ENCODE measurements at places on chromosomes 6 and 20.

- no peak for DNase-seq
Measured at GRCh38 chr6:145063091-145063490, 672.2 kb downstream of the EPM2A start.

- no peak for DNase-seq
Measured at GRCh38 chr6:73375216-73375615, 5.5 kb upstream of the OOEP start.

- DNase-seq, result no peak
Measured at GRCh38 chr20:38170826-38171674, 6.0 kb upstream of the TGM2 start.

GRCh38 chr20:3932277-3932676, 43.1 kb downstream of the PANK2 start:
- no peak for DNase-seq

DNA sequence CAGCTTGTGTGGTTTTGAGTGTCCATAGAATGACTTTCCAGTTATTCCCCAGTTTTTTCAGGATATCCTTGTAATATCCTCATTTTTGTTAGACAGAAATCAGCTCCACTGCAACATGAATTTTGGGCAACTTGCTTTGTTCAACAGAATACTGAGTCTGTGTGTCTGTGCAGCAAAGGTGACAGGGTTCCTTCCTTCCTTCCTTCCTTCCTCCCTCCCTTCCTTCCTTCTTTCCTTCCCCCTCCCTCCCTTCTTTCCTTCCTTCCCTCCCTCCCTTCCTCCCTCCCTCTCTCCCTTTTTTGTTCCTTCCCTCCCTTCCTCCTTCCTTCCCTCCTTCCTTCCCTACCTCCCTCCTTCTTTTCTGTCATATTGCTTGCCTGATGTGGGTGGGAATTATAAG, 496.5 kb downstream of the EPM2A start:
- DNase-seq, result no peak

GRCh38 chr20:4633379-4633778, 88.3 kb upstream of the PRND start:
- no peak for DNase-seq

- no peak for DNase-seq
Measured at GRCh38 chr6:87572021-87572420, 17.8 kb downstream of the RARS2 start.

DNA sequence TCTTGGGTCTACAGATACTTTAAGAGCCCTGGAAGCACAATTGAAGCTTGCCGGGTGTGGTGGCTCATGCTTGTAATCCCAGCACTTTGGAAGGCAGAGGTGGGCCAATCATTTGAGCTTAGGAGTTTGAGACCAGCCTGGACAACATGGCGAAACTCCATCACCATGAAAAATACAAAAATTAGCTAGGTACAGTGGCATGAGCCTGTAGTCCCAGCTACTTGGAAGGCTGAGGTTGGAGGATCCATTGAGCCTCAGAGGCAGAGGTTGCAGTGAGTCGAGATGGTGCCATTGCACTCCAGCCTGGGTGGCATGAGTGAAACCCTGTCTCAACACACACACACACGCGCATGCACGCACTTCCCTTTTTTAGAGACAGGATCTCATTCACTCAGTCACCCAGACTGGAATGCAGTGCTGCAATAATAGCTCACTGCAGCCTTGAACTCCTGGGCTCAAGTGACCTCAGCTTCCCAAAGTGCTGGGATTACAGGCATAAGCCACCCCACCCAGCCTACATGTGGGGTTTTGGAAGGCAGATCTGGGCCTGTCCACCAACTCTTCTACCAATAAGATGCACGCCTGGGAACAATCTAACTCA, 182.5 kb upstream of the JARID2 start:
- no peak for DNase-seq

DNA sequence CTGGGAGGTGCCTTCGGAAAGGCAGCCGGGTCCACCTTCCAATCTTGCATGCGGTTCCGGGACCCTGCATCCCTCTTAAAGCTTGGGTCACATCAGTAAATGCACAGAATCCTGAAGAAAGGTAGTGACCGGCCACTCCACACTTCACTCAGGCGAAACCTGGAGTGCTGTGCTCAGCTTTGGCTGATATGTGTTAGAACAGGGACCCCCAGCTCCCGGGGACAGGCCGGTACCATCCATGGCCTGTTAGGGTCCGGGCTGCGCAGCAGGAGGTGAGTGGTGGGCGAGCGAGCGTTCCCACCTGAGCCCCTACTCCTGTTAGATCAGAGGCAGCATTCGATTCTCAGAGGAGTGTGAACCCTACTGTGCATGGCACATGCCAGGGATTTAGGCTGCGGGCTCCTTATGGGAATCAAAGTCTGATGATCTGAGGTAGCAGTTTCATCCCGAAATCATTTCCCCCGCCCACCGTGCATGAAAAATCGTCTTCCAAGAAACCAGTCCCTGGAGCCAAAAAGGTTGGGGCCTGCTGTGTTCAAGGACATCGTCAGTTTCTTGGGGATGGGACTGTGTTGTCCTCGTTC, 143.0 kb downstream of the ERMARD start:
- no peak for DNase-seq

DNA sequence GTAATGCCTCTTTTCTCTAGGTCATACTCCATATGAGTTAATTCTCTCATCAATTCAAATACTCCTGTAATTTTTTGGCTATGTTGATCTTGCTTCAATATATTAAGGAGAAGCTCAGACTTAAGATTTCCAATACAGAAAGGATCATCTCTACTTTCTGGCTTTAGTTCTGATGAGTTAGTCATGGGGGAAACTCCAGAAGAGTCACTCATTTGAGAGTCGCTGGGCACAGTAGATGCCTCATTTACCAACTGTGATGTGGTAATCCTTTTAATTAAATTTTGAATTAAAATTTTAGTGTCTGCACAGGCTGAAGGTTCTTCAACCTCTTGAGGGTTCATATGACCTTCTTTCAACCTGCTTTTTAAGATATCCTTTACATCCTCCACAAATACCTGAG, 38.5 kb downstream of the DST start:
- no peak for DNase-seq

DNA sequence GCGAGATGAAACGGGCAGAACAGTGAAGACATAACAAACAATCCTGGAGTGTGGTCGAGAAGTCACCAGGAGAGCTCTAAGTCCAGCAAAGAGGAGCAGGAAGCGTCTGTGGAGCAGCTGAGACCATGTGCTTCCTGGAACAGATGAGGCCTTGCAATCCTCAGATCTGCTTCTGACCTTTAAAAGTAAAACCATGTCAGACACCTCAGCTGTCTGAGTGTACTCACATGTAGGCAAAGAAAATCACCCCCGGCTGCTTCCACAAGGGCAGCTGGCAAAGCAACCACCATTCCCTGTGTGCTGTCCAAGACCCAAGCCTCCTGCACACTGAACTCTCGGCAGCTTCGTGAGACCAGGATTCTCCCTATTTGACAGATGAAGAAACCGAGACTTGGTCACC, 76.6 kb downstream of the EDN3 start:
- DNase-seq, result no peak

DNA sequence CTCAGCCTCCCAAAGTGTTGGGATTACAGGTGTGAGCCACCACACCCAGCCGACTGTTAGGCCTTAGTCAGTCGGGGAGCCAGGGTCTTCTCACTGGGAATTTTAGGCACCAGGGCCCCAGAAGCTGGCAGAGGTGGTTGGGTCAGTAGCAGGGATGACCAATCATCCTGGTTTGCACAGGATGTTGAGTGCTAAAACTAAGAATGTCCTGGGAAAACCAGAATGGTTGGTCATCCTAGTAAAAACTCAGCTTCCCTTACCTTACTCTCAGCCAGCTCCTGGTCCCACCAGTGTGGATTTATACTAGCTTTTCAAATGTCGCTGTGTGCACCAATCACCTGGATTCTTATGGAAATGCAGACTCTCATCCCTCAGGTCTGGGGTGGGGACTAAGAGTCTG, 31.8 kb downstream of the KCNG1 start:
- no peak for DNase-seq

DNA sequence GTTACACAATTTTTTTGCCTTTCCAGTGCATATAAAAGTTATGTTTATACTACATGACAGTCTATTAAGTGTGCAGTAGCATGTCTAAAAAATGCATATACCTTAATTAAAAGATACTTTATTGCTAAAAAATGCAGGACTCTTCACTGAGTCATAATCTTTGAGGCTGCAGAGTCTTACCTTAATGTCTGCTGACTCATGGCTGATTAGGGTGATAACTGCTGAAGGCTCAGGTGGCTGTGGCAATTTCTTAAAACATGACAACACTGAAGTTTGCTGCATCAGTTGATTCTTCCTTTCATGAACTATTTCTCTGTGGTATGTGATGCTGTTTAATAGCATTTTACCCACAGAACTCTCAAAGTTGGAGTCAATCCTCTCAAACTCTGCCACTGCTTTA, 19.1 kb downstream of the ZSCAN23 start:
- no peak for DNase-seq

DNA sequence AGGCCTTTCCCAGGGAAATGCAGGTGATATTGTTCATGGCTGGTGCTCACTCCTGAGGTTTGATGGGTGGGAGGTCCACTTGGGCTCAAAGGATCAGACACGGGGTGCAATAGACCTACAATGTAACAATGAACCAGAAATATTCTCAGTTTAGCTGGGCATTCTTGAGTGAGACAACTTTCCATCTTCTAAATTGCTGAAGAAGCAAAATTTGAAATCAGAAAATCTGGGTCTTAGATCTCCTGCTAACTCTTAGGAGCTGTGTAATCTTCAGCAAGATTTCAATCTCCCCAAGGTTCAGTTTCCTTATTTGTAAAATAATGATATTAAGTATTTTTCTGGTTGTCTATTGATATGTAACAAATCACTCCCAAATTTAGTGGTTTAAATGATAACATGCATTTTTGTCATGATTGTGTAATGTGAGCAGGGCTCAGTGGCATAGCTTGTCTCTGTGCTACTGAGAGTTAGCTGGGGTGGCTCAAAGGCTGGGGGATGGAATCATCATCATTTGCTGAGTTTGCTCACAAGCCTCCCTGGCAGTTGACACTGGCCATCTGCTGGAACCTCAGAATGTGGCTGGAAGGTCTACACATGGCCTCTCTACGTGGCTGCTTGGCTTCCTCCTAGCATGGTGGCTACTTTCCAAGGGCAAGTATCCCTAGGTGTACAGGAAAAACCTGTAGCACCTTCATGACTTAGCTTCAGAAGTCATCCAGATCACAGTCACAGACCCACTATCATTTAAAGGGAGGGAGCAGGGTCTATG, 98.8 kb downstream of the GRM1 start:
- no peak for DNase-seq

- DNase-seq, result peak; percentile 65
Measured at GRCh38 chr20:17995967-17996819, 27.4 kb downstream of the MGME1 start.

DNA sequence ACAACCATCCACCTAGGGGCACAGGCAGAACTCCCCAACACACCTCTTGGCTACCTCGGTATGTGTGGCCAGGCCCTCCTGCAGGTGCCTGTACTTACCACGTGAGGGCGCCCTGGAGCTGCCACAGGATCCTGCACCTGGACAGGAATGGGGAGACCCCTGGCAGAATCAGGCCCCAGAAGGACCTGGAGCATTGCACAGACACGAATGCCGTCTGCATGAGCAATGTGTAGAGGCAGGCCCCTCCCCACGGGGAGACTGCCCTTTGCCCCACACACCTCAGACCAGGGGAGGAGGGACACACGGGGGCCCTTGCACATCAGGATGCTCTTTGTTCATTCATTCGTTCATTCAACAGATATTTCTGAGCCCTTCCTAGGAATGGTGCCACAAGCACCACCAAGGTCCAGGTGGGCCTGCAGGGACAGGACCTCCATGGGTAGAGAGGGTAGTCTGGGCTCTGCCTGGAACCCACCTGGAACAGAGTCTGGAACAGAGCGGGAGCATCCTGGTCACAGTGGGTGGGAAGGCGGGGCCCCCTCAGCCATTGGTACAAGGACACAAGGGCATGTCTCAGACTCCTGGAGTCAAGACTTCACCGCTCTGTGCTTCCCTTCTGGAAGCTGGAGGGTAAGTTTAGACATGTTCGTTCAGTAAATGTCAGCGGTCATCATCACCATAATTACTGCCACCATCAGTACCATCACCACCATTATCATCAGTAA, 32.3 kb downstream of the YTHDF1 start:
- peak; percentile 66 for DNase-seq

DNA sequence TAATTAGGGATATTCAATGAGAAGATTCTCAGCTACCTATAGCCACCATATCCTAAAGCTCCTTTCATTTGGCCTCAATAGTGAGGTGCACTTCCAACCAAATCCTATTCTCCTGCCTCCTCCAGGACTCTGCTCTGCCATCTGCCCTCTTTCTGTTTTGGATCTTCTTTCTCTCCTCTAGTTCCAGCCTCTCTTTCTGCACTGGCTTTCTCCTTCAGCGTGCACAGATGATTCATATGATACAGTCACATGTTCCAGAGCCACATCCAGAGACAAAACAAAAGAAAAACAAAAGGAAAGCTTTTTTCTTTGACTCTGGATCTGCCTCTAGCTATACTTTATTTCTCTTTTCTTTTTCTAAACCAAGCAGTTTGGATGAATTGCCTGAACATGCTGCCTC, 531.9 kb upstream of the MAN1A1 start:
- DNase-seq, result no peak

DNA sequence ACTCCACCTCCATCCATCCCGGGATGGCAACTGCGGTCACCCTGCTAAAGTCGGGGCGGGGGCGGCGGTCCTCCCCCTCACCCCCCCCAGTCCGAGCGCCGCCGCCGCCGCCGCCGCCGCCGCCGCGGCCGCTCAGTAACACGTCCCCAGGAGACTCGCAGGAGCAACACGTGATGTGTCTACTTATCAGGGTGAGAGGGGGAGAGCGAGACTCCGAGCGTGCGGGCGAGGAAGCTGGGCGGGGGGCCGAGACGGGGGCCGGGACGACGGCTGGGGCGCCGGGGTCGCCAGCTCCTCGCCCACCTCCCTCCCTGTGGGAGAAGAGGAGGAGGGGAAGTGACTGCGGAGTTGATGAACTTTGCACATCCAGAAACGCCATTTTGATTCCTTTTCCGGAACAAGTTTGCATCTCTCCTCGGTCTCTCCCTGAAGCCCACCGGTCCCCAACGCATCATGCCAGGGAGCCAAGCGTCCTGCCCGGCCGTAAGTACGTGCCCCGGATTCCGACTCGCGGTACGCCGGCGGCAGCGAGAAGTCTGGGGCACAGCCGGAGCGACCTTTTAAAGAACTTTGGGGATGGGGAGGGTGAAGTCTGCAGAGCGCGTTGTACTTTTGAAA, at the start of gene RREB1:
Gene RREB1, plus strand, starts transcription at position 384 of the 618 bp plus-strand sequence. CDS start 73,951 bp downstream, outside the sequence.
- DNase-seq, result peak; percentile 57

DNA sequence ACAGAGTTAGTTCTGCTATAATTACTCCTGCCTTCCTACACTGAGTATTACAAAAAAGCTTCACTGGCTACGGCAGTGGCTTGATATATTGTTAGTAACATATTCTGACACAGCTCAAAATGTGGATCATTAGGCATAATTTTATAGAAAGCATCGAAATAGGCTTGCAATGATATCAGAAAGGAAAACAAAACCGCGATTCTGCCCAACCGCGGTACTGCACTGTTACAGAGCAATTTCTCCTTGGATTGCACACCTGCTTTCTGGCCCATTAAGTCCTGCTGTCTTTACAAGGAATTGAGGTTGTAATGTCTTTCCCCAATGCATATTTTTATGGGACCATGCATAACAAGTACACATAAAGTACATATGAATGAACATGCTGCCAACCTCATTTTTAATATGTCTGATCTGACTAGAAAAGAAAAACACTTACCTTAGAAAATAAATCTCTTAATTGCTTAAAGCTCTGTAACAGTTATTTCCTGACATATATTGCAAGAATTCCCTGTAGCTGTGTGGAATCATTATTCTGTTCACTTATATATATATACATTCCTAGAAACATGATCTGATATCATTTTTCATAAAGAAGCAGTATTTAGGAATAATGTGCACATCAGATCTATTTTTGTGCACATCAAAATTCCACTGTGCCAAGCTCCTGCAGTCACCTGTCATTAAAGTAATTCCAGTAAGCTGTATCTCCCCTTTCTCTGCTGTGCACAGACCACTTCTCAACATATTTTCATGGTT, 763.9 kb downstream of the HACE1 start:
- DNase-seq, result no peak

Data from HT-29 (cell line).